ENCODE measurements at places on chromosomes 13 and 19. TPM values are rescaled to one million over a fixed set of nuclear protein-coding genes. Genes with fewer than 3 reads are reported as not detected.

Gene PRSS57
- not detected for total RNA-seq

Gene NEK3
- total RNA-seq = 8.0 TPM

Gene EMC10
- total RNA-seq = 65.7 TPM

Gene ZNF600
- 19.4 TPM for total RNA-seq

Gene CYP2A6
- not detected for total RNA-seq

Gene IFNL1
- not detected for total RNA-seq

Gene MATK
- 35.8 TPM for total RNA-seq

Gene TTYH1
- 0.91 TPM for total RNA-seq

Gene TLE6
- total RNA-seq = 1.2 TPM
